ENCODE measurements at places on chromosomes 6 and 20. TPM values are rescaled to one million over a fixed set of nuclear protein-coding genes. Genes with fewer than 3 reads are reported as not detected.

DNA sequence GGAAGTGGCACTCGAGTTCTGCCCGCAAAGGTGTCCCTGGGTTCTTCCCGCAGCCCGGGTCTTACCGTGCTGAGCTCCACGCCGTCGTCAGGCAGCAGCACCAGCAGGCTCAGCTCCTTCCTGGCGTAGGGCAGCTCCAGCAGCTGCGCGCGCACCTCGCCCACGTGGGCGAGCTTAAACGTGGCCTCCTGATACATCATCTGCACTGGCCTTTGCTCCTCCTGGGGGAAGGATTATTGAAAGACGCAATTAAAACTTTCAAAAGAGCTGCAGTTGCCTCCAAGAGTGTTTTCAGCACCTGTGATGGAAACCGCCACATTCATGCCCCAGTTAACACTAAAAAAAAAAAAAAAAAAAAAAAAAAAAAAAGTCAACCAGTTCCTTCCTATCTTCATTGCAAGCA, 11.3 kb downstream of the SERPINB9 start:
- H3K27ac ChIP-seq: no peak overlapping the region

- no peak for DNase-seq
- no peaks in the 10 kb centered on the region for H3K36me3 ChIP-seq
- no peak overlapping the region for H3K27ac ChIP-seq
- H3K4me1 ChIP-seq: no peaks in the 10 kb centered on the region
- H3K4me3 ChIP-seq: no peak overlapping the region
Measured at GRCh38 chr6:148709577-148709976, 37.3 kb upstream of the UST start.

DNA sequence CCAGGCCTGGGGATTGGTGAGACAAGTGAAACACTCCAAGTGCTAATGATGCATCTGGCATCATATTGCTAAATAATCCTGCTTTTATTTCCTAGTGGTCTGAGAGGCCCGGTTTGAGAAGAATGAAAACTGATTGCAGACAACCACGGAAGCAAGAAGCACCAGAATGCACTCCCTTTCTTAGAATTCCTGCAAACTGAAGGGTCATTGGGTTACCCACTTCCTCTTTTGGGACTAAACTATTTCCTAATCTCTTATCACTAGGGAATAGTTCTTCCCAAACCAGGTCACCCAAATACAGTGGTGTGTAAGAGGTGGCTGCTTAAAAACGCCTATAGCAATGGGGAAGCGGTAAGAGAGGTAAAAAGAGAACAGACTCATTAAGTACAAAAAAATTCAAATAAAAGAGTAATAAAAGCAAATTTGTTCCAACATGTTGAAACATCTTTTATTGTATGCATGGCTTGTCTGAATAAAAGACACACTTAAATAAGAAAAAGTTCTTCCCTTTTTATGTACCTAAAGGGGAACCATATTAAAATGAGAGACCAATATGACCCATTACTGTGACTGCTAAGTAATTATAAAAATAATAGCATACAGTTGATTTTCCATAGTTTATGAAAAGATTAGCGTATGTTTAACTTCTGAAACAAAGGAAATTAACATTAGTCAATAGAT, 125.8 kb downstream of the MYB start:
- no peaks in the 10 kb centered on the region for H3K36me3 ChIP-seq
- no peak overlapping the region for H3K4me3 ChIP-seq
- no peak for DNase-seq
- H3K27ac ChIP-seq: no peak overlapping the region
- no peaks in the 10 kb centered on the region for H3K4me1 ChIP-seq

DNA sequence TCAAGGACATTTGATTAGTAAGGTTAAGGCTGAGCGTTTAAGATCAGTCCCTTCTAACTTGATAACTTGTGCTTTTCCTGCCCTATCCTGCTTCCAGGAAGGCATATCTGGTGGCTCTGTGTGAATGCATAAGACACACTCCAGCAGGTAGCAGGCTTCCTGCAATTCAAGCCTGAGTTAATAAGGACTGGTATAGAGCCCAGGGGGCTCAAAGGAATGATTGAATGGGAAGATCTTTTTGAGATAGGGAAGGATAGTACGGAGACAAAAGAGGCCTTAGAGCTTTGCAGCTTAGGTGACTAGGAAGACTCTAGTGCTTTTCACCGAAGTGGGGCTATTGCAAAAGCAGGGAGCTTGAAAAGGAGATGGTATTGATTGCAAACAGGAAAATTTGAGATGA, 307.1 kb downstream of the GRIK2 start:
- H3K27ac ChIP-seq: no peak overlapping the region
- H3K27me3 ChIP-seq: no peaks in the 10 kb centered on the region
- no peak for DNase-seq
- H3K36me3 ChIP-seq: no peaks in the 10 kb centered on the region
- H3K4me3 ChIP-seq: no peak overlapping the region

- H3K4me1 ChIP-seq: no peaks in the 10 kb centered on the region
- no peaks in the 10 kb centered on the region for H3K36me3 ChIP-seq
- H3K27ac ChIP-seq: no peak overlapping the region
- no peak for DNase-seq
- no peak overlapping the region for H3K4me3 ChIP-seq
Measured at GRCh38 chr6:81067057-81067456, 685.4 kb downstream of the TENT5A start.

- peaks cover 30% of the 10 kb centered on the region for H3K4me1 ChIP-seq
- H3K27me3 ChIP-seq: no peaks in the 10 kb centered on the region
- H3K27ac ChIP-seq: peak overlapping the region; percentile 65
- H3K4me3 ChIP-seq: no peak overlapping the region
Measured at GRCh38 chr6:42819803-42820511, 38.1 kb downstream of the BICRAL start.

DNA sequence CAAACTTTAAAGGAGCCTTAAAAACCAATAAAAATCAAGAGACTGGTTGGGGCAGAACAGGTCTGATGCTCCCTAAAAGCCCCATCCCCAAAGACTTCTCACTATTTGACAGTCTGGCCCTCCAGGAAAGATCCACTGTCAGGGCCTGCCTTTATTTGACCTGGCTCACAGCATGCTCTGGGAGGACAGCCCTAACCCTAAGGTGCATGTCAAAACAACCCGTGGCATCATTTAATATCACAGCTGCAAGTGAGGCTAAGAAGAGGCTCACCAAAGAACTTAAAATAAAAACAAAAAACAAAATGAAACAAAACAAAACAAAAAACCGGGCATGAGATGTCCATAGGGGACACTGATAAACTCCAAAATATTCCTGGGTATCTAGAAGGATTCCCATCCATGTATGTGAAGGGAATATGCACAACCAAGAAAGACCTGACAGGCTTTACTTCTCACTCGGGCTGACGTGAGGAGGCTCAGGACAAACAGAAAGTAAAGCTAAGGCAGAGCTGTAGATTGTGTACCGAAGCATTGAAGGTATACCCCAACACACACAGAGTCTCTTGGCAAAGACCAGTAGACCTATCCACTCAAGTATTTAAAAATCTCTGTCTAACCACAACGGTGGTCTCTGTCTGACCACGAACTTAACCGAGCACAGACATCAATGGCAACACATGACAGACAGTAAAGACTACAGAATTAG, 57.3 kb downstream of the AHI1 start:
- H3K27ac ChIP-seq: no peak overlapping the region
- H3K4me1 ChIP-seq: no peaks in the 10 kb centered on the region
- H3K4me3 ChIP-seq: no peak overlapping the region
- no peaks in the 10 kb centered on the region for H3K27me3 ChIP-seq

DNA sequence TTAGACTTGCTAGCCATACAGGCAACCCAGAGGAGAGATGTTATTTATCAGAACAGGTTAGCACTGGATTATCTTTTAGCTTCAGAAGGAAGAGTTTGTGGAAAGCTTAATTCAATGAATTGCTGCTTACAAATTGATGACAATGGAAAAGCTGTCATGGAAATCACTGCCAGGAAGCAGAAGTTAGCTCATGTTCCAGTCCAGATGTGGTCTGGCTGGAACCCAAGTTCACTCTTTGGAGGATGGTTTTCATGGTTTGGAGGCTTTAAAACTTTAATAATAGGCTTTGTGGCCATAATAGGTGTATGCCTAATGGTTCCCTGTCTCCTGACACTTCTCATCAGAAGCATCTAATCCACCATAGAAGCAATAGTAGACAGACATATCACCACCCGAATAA, 699.0 kb downstream of the PHF3 start:
- H3K27me3 ChIP-seq: no peaks in the 10 kb centered on the region
- DNase-seq: no peak
- H3K4me3 ChIP-seq: no peak overlapping the region
- H3K4me1 ChIP-seq: no peaks in the 10 kb centered on the region
- no peaks in the 10 kb centered on the region for H3K36me3 ChIP-seq
- no peak overlapping the region for H3K27ac ChIP-seq

DNA sequence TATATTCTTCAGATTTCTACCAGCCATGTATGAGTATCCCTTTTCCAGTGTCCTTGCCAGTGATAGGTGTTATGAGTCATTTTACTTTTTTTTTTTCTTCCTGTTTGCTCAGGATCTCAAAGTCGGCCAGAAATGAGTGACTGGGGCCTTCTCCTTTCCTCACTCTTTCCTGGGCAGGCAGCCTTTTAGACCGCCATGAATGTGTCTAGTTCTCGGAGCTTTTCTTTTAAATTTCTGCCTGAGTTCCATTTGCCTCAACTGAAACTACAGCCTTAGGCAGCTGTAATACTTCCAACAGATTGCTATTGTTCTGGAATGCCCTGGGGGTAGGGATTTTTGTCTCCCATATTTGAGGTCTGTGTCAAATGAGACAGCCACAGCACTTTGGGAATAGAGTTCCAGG, 83.7 kb downstream of the STXBP5 start:
- H3K4me1 ChIP-seq: peaks cover 7% of the 10 kb centered on the region
- no peak for DNase-seq
- H3K36me3 ChIP-seq: no peaks in the 10 kb centered on the region
- H3K4me3 ChIP-seq: no peak overlapping the region

GRCh38 chr6:71043902-71044301, 87.0 kb upstream of the B3GAT2 start:
- no peaks in the 10 kb centered on the region for H3K4me1 ChIP-seq
- DNase-seq: no peak
- no peak overlapping the region for H3K27ac ChIP-seq
- no peaks in the 10 kb centered on the region for H3K27me3 ChIP-seq
- H3K36me3 ChIP-seq: no peaks in the 10 kb centered on the region

DNA sequence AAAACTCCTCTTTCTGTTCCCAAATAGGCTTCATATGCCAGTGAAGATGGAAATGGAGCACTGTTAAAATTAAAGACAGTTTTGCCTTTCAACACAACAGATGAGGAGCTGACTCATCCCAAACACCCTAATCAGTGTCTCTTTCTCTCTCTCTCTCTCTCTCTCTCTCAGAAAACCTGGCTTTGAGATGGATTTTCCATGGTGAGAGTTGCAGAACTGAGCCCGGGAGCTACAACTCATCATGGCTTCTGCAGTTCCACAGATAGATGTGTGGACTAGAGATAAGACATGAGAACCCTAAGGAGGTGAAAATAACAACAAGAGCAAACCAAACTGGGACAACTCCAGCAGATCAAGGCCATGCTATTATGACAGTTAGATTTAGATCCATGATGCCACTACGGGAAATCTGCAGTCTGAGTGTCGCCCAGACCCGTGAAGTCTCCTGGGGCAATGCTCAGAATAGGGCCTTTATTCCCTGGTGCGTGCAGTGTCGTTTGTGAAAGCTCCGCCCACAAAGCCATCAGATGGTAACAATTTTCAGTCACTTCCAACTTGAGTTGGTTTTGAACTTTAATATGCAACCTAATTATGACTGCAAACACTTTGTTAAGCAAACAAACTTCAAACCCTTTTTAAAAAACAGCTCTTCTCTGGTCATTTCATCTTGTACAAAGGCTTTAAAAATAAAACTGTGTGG, 338.2 kb upstream of the PREP start:
- H3K4me3 ChIP-seq: no peak overlapping the region
- H3K27me3 ChIP-seq: no peaks in the 10 kb centered on the region
- no peak for DNase-seq
- H3K36me3 ChIP-seq: no peaks in the 10 kb centered on the region
- H3K4me1 ChIP-seq: no peaks in the 10 kb centered on the region

DNA sequence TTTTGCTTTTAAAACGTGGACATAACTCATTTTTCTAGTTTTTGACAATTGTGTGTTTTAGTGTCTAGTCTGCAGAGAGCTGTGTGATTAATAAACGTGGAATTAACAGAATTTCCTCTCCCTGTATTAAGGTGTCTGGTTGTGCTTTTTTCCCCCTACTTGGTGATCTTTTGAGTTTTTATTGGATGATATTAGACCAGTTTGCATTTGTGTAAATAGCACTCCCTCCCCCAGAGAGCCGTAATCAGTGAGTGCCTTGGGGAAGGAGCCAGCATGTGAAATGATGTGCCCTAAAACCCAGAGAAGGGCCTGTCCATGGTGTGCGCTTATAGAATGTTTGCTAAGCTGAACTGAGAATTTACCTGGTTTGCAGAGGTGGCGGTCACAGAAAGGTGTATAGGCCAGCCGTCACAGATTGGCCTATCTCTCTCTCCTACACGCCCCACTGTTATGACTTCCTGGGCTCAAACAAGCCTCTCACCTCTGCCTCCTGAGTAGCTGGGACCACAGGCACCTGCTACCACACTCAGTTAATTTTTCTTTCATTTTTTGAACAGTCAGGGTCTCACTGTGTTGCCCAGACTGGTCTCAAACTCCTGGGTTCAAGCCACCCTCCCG, 42.4 kb downstream of the ALDH5A1 start:
- no peaks in the 10 kb centered on the region for H3K4me1 ChIP-seq
- peaks cover 4% of the 10 kb centered on the region for H3K36me3 ChIP-seq
- no peak overlapping the region for H3K27ac ChIP-seq
- H3K4me3 ChIP-seq: no peak overlapping the region
- no peaks in the 10 kb centered on the region for H3K27me3 ChIP-seq
- DNase-seq: no peak

DNA sequence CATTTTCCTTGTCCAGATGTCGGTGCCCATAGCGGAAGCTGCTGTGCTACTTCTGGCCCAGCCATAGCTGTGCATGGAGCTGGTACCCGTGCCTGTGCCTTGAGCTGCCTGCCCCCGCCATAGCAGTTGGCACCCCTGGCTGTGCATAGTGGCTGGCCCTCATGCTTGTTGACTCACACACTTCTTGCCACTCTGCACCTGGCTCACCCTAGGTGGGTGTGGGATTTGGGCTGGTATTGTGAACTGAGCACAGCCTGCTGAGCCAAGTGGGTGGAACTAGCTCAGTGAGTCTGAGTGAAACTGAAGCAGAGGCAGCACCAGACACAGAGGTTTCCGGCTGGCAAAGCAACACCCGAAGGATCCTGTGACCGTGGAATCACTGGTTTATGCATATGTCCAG, 689.5 kb upstream of the EYS start:
- DNase-seq: no peak
- H3K27me3 ChIP-seq: no peaks in the 10 kb centered on the region
- H3K27ac ChIP-seq: no peak overlapping the region
- H3K4me1 ChIP-seq: no peaks in the 10 kb centered on the region
- H3K36me3 ChIP-seq: no peaks in the 10 kb centered on the region

Gene MMP24
- 0.42 TPM for total RNA-seq

Gene DTNBP1
- total RNA-seq: 38.4 TPM

Gene SLC17A2
- not detected for total RNA-seq
